ENCODE measurements at places on chromosomes 1 and 21.

DNA sequence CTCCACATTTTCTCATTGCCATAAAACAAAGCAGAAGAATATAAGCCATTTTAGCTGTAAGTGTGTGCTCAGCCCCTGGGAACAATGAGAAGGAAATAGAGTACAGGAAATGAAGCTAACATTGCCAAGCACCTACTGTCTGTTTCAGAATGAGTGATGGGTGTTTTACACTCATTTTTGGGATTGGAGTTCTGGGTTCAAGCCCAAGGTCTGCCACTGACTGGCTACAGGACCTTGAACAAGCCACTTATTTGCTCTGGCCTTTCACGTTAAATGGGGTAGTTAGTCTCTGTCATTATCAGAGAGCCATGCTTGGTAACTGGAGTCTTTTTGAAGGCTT, 80.7 kb upstream of the KAZN start:
- no peak for DNase-seq

DNA sequence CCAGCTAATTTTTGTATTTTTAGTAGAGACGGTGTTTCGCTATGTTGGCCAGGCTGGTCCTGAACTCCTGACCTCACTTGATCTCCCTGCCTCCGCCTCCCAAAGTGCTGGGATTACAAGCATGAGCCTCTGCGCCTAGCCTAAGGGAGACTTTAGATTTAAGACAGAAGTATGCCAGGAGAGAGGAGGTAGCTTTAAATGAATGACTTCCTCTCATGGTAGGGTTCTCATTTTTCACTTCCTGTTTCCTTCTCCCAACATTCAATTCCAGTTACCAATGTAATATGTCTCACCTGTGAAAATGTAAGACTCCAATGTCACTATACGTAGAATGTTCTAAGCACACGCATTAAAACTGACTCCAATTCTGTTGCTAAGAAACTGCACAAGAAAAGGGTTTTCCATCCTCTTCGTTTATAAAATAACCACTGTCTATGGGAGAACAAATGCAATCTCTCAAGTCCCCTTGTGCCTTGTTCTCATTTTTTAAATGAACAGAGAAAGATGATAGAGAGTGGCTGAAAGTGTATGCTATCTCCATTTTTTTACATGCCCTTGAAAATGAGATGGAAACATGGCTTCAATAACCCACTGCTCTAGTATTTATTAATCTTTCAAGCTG, 140.0 kb downstream of the SLC45A1 start:
- no peak for DNase-seq

DNA sequence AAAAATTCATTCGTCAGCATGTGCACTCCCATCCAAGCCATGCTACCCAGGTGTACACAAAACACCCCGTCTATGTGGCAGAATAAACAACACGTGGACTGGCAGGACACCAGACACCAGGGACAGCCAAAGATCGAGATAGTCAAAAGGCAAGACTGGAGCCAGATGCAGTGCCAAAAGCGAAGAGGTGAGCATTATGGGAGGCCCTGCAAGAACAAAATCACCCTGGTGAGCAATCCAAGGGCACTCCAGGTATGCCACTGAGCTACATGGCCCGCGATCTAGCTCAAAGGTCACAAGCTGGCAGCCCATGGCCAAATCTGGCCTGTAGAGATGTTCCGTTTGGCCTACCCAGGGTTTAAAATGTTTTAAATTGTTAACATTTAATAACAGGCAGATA, 33.7 kb downstream of the PLPP3 start:
- DNase-seq, result no peak

DNA sequence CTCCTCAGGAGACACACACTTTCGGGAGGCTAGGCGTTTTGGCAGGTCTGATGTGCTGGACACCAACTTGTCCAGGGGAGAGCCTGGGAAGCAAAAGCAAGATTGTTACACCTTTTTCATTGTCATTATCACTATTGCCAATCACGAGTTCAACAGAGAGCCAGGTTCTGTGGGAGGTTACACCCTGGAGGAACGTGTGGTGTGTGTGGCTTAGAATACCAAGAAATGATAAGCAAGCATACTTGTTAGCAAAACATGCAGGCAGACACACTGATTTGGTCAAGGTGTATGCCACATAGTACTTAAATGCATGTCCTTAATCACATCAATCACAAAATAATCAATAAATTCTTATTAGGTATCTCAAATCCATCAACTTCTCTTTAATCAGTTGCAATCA, 16.1 kb downstream of the HMGCS2 start:
- no peak for DNase-seq

DNA sequence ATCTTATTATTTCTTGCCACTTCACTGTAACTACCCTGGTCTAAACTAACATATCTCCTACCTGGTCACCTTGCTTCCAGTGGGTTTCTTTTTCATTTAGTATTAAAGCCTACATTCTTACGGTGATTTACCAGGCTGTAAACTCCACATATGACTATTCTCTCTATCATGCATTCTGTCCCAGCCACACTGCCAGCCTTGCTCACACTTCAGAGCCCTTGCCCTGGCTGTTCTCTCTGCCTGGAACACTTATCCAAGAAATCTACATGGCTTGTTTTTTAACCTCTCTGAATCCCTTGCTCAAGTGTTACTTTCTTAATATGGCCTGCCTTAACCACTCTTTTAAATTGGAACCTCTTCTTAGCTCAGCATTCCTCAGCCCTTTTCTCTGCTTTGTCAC, 212.7 kb downstream of the GPR52 start:
- no peak for DNase-seq

DNA sequence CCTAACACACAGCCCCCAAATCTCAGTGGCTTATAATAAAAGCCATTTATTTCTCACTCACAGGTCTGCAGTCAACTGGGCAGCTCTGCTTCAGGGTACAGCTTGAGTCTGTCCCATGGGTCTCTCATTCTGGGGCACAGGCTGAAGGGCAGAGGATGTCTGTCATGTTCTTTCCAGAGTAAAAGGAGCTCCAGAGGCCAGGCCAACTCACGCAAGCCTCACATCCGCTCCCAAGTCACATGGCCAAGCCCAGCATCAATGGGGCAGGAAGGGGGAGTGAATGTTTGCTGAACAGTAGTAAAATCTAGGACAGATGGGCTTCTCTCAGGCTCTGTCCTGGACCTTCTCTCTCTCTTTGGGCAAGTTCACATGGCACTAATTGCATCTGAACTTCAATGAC, 7.1 kb upstream of the SSBP3 start:
- peak; percentile 92 for DNase-seq

DNA sequence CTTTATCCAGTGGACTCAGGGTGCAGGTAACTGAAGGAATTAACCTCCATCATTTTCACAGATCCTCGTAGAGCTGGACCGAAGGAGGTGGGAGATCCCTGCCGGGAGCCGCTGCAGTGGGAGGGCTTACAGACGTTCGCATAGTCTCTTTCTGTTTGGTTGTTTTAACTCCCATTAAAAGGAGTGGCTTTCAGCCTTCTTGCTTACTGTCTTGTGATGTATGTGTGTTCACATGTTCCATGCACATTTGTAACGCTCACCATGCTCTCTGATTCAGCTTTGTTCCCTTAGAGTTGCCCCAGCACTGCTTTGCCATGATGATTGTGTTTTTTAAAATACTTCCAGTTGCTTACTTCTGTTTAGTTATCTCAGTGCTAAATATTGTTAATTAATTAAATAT, 85.8 kb downstream of the ADARB1 start:
- DNase-seq, result no peak

DNA sequence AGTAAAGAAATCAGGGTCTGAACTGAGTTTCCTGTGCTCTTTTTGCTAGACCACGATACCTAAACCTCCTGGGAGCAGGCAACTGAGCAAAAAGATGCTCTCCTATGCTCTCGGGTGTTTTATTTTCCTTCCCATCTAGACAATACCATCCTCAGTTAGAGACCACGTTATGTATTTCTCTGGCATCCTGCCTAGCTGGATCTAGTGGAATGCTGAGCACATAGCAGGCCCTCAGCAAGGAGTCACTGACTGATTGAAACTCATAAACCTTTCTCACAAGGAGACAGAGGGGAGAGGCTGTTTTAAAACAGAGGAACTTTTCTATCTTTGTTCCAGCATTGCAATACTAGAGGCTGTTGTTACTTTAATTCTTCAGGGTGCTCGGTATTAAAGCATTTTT, 168.0 kb downstream of the CYYR1 start:
- peak; percentile 15 for DNase-seq

- DNase-seq, result no peak
These were observed 11.9 kb upstream of the TNFRSF14 start for GRCh38 chr1:2544093-2544874.

GRCh38 chr21:40923407-40923806, 76.4 kb upstream of the DSCAM start:
- no peak for DNase-seq

DNA sequence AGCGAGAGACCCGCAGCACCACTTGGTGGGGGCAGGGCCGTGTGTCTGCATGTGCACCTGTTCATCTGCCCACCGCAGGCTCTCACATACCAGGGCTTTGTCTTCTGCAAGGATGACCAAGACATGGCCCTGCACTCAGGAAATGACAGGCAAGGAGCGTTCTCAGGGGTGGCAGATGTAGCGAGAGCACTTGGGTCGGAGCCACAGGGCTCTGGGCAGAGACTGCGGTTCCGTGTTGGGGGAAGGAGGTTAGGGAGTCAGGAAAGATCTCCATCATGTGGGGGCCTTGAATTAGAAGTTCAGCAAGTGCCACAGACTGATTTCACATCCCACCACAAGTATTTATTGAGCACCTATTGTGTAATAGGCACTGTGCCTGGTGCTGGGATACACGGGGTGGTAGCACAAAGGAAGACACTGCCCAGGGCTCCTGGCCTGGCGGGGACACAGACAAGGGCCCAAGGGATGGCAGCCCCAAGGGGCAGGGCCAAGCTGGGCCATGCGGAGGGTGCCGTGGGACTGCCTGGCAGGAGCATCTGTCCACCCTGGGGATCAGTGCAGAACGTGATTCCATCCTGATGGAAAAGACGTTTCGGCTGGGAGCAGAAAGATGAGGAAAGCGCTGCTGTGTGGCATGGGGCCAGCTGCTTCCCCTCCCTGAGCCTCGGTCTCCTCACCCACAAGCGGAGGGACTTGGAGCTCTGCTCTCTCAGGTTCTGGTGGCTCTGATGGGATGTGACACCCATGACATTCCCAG, 11.4 kb upstream of the SPSB1 start:
- peak; percentile 25 for DNase-seq

DNA sequence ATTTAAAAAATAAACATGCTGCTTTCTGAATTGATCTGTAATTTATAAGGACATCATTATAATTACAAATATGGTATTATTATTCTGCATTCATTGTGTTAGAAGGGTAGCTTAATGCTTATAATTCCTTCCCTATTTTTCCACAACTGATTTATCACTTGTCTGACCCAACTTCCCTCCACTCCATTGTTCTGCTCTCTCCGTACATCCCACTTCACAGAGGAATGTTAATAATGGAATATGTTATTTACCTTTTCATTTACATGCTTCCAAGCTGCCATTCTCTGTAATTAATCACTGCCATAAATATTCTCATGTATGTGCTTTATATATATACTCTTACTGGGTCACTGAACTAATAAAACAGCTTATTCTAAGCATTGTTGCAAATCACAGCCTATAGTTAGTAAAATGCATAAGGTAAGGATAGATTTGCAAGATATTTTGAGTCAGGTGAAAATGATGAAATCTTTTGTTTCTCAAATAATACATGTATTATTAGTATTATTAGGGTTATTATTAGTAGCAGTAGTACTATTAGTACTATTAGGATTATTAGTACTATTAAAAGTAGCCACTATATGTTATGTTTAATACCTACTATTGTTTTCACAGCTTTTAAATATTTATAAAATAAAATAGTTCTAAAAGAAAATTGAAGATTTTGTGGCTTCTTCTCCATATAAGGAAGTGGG, 70.6 kb upstream of the NEK7 start:
- peak; percentile 63 for DNase-seq

DNA sequence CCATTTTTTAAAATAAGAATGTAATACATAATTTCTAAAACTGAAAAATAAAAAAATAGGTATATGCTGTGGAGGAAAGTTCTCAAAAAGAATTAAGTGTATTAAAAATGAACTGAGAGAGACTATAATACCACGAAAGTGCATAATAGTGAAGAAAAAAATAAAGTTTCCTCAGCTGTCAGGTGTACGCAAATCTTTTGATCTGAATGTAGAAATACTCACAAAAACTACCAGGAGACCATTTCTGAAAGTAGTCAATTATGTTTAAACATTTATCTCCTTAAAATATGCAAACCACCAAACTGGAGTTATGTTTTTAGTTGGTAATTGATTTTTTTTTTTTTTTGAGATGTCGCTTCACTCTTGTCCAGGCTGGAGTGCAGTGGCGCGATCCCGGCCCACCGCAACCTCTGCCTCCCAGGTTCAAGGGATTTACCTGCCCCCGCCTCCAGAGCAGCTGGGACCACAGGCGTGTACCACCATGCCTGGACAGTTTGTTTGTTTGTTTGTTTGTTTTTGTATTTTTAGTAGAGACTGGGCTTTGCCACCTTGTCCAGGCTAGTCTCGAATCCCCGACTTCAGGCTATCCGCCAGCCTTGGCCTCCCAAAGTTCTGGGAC, 1169.2 kb upstream of the B3GALT2 start:
- no peak for DNase-seq

DNA sequence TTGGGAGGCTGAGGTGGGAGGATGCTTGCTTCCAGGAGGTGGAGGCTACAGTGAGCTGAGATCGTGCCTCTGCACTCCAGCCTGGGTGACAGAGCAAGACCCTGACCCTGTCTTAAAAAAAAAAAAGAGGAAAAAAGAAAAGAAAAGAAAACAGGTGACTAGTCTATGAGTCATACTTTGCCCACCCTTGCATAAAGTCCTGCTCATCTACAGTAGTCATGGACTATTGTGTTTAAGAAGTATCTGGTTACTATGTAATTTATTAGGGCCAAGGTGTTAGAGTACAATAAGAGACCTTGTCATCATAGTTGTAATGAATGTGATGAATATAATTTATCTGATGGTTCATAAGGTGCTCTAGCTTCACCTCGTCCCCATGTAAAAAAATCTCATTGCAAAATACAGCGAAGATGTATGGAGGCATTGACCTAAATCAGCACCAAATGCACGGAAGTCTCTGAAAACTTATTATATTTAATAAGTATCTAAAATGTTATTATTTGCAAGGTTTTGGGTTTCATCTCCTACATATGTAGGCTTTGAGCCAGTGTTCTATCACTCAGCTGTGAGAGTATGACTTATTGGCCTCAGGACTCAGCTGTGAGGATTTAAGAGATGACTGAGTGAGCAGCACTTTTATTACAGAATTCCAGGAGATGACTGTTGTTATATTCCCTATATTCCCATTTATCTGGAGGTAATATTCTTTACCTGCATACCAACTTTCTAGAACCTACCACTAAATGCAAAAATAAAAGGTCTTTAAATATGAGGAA, 19.9 kb upstream of the KCNJ6 start:
- DNase-seq, result no peak

- DNase-seq, result no peak
These were observed 75.0 kb upstream of the MRPS6 start for GRCh38 chr21:33998402-33998801.

GRCh38 chr1:42198251-42198650, 33.7 kb upstream of the GUCA2A start:
- no peak for DNase-seq

DNA sequence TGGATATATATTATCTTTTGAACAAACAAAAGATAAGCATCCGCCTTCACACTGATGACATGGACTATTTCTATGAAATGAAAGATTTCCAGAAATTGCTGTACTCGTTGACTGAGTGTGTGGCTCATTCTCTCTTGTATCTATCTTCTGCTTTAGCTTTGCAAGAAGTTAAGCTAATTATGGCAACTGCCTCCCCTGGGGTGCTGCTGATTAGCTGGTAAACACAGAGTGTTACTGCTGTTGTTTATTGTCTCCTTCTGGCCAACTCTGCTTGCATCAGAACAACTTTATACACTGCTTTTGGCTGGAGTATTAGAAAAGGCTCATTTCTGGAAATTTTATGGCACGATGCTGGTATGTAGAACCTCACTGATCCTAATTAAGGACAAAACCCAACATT, 95.6 kb upstream of the SNX7 start:
- DNase-seq, result no peak
